Gastrocnemius medialis (tissue), 4 donors: ENCODE measurements at places on chromosomes 7 and 10. TPM values are rescaled to one million over a fixed set of nuclear protein-coding genes. Genes with fewer than 3 reads are reported as not detected.

The CUBN gene
- total RNA-seq: 0.27 TPM

The ANLN gene
- total RNA-seq: 1.4 TPM

The ZNF853 gene
- total RNA-seq: 9.5 TPM

DNA sequence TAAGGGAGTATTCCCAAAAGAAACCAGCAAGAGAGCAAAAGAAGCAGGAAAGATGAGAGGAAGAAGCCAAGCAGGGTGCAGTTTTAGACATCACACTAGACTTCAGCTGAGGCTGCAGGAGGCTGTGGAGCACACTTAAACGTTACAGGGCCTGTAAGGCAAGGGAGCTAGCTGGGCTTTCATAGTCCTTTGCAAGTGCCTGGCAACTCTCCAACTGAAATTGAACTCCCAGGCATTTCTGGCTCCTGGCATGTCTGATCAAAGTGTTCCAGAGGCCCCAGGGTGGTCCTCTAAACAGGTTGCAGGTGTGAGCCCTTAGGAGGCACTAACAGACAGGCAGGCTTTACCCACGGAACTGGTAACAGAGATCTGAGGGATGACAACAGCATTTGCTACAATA lies 750.2 kb downstream of the XPNPEP1 start:
- DNase-seq: no peak

- no peak for DNase-seq
Observed at GRCh38 chr10:34904191-34904590, 89.1 kb upstream of the PARD3 start.

GRCh38 chr10:21750424-21750823 lies 216.4 kb downstream of the MLLT10 start:
- DNase-seq: no peak

The SUGCT gene
- 3.3 TPM for total RNA-seq

- DNase-seq: no peak
Observed at GRCh38 chr10:68023292-68023691, 51.8 kb downstream of the HERC4 start.
